ENCODE measurements at places on chromosomes 11 and 22. TPM values are rescaled to one million over a fixed set of nuclear protein-coding genes. Genes with fewer than 3 reads are reported as not detected.

Gene CSNK2A3
- total RNA-seq, result not detected

Gene HEPHL1
- not detected for total RNA-seq

Gene ACRV1
- total RNA-seq, result not detected

GRCh38 chr11:11427140-11427539 is 74.1 kb upstream of the CSNK2A3 start:
- no peaks in the 10 kb centered on the region for H3K36me3 ChIP-seq
- no peaks in the 10 kb centered on the region for H3K27me3 ChIP-seq
- H3K27ac ChIP-seq, result no peak overlapping the region
- peaks cover 21% of the 10 kb centered on the region for H3K4me1 ChIP-seq
- DNase-seq, result no peak

- peaks cover 61% of the 10 kb centered on the region for H3K4me1 ChIP-seq
- H3K4me3 ChIP-seq, result no peak overlapping the region
- no peak for DNase-seq
- no peaks in the 10 kb centered on the region for H3K27me3 ChIP-seq
These were observed 95.0 kb downstream of the PDHX start for GRCh38 chr11:35011389-35011788.

- H3K27ac ChIP-seq, result no peak overlapping the region
- H3K36me3 ChIP-seq, result no peaks in the 10 kb centered on the region
- peaks cover 18% of the 10 kb centered on the region for H3K4me1 ChIP-seq
- H3K4me3 ChIP-seq, result peak overlapping the region; percentile 36
These were observed 186.4 kb downstream of the BLID start for GRCh38 chr11:121929581-121929980.

DNA sequence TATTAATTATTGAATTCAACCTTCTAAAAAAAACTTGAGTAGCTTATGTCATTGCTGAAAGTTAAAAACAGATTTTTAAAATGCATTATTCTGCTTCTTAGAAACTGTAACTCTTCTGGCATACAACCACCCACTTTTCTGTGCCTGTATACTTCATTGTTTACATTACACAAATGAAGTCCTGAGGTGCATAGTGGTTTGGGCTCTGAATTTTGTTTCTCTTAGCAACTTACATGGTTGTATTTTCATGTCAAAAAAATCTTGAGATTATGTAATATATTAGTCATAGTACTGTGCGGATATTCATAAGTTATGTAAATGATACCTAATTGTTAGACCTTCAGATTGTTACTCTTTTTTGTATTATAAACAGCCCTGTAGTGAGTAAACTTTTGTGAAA is 12.2 kb downstream of the SC5D start:
- H3K27ac ChIP-seq, result no peak overlapping the region
- H3K4me3 ChIP-seq, result no peak overlapping the region
- DNase-seq, result no peak
- peaks cover 53% of the 10 kb centered on the region for H3K36me3 ChIP-seq
- peaks cover 13% of the 10 kb centered on the region for H3K4me1 ChIP-seq

DNA sequence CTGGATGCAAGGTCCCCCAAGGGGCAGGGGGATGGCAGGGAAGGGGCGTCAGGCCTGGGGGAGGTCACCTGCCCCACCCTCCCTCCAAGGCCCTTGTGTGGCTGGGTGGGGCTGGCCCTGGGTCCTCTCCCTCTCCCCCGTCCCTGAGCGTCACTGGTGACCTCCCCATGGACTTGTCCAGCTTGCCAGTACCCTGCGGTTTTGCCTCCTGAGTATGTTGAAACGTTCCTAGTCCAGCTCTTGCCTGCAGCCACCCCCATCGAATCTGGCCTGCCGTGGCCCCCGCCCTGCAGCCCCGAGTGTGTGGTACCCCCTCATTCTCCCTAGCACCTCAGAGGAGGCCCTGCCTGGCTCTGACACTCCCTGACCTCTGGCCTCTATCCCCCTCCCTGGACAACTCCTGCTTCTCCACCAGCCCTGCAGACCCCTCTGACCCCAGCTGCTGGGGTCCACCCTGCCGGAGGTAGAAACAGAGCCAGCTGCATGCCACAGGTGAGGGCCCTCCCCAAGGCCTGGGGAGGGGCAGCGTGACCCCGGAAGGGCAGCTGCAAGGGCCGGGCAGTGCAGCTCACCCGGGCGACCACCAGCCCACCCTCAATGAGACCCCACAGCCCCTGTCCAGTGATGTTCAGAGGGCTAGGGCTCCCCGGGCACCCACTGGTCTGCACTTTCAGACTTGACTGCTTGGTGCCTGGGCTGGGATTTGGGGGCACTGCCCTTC is 4.1 kb upstream of the MUC6 start:
- peaks cover 74% of the 10 kb centered on the region for H3K27me3 ChIP-seq
- no peak for DNase-seq
- peaks cover 41% of the 10 kb centered on the region for H3K4me1 ChIP-seq
- H3K27ac ChIP-seq, result peak overlapping the region; percentile 65

All from stomach (tissue), 19 donors.